Mesothelial cell of epicardium (in vitro differentiated cells): ENCODE measurements at places on chromosomes 13 and 19. TPM values are rescaled to one million over a fixed set of nuclear protein-coding genes. Genes with fewer than 3 reads are reported as not detected.

- no peak for DNase-seq
Observed at GRCh38 chr19:36797786-36798108, 25.1 kb upstream of the ZNF850 start.

GRCh38 chr19:51586799-51587198, 15.7 kb downstream of the ZNF175 start:
- no peak for DNase-seq

- DNase-seq = no peak
Observed at GRCh38 chr13:92259523-92259922, 861.1 kb downstream of the GPC5 start.

DNA sequence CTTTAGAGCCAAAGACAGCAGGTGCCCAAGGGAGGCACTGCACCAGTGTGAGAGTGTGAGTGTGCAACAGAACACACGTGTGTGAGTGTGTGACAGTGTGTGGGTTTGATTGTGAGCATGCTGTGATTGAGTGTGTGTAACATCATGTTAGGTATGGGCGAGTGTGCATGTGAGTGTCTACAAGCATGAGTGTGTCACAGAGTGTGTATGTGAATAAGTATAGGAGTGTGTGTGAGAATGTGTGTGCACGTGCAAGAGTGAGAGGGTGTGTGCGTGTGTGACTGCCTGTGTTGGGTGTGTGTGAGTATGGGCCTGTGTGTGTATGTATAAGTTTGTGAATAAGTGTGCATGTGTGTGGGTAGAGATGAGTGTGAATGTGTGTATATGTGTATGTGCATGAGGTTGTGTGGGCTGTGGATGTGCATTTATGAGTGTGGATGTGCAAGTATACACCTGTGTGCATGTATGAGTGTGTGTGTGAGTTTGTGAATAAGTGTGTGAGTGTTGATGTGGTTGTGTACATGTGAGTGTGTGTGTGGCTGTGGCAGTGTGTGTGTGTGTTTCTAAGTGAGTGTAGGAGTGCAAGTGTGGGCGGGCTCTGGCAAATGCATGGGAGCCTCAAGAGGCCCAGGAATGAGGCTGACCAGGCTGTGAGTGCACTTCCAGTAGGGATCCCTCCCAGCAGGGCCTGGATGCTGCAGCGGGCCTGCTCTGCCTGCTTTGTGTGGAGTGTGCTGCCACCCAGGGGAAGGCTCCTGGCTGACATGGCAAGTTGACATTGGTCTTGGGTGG, 198.4 kb downstream of the COL4A1 start:
- peak; percentile 77 for DNase-seq

- DNase-seq = no peak
Observed at GRCh38 chr19:927780-928401, 2.1 kb downstream of the ARID3A start.

- no peak for DNase-seq
Observed at GRCh38 chr19:16025108-16026101, 50.9 kb upstream of the TPM4 start.

DNA sequence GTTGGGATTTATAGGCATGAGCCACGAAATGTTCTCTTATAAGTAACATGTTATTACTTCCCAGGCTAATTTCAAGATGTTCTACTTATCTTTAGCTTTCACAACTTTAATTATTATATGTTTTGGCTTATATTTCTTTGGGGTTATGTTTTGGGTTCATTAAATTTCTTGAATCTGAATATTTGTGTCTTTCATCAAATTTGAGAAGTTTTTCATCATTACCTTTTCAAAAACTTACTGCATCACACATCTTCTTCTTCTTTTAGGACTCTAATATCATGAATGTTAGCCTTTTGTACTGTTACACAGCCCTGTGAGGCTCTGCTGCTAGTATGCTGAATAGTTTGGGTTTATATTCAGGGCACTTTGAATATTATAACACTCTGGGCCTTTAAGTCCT, 9.7 kb upstream of the ZNF266 start:
- no peak for DNase-seq

- no peak for DNase-seq
Observed at GRCh38 chr13:101211261-101211660, 205.0 kb downstream of the NALCN start.

GRCh38 chr19:17475541-17476115, 5.3 kb downstream of the SLC27A1 start:
- DNase-seq = no peak

DNA sequence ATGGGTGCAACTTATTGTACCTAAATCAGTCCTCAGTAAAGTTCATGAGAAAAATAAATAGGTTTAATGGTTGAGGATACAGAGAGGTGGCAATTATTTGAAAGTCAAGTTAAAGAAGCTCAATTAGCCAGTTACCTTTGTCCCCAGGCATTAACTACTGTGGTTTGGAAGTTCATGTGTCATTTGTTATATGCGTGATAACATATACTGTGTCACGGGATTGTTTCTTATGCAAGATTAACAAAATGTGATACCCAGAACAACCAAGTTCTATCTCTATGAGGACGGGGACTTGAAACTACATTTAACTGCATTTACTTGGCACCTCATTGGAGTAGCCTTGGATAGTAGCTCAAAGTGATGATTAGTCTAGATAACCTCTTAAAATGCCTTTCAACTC, 13.9 kb upstream of the KATNAL1 start:
- no peak for DNase-seq

DNA sequence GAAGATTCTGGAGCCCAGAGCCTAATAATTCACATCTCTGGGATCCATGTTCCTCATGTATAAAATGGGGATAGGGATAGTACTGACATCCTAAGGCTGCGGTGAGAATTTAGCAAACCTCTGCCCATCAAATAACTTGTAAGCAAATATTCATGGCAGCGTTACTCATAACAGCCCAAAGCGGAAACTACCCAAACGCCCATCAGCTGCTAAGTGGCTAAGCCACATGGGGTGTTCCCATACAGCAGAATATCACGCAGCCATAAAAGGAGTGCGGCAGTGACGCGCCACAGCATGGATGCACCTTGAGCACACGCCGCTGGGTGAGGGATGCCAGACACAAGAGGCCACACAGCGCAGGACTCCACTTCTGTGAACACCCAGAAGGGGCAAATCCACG, 19.7 kb downstream of the VRK3 start:
- DNase-seq = no peak

- DNase-seq = no peak
Observed at GRCh38 chr13:109904218-109904617, 117.8 kb upstream of the IRS2 start.

DNA sequence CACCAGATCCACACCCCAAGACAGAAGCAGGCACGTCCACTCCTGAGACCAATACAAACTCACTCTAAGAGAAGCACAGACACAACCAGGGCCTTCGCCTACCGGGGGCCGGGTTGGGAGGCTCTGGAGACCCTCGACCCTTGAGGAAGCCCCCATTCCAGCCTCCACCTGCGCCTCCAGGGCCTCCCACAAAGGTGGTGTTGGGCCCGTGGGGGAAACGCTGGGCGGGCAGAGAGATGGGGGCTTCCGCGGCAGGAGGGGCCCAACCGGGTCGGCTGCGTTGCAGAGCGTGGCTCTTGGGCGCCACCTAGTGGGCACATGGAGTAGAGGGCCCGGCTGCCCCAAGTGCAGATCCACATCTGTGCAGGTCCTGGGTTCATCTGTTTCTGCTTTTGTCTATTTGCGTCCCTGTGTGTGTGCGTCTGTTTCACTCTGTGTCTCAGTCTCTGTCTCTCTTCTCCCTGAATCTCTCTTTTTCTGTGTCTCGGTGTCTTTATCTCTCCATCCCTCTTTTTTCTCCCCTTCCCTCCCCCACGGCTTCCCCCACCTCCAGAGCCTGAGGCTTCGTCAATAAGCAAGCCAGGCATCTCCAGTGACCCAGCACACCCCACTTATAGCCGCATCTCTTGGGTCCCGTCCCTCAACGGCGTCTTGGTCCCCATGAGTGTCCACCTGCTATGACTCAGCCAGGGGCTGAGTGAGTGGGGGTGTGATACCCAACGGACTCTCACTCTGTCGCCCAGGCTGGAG, 10.5 kb upstream of the TINCR start:
- peak; percentile 71 for DNase-seq

- no peak for DNase-seq
Observed at GRCh38 chr13:99386495-99386894, 79.3 kb upstream of the GPR183 start.

- DNase-seq = no peak
Observed at GRCh38 chr19:4732680-4733114, 9.1 kb upstream of the DPP9 start.

- no peak for DNase-seq
Observed at GRCh38 chr13:21673789-21674489, 3.1 kb downstream of the FGF9 start.

- no peak for DNase-seq
Observed at GRCh38 chr19:50906217-50906616, 5.0 kb downstream of the KLK4 start.

DNA sequence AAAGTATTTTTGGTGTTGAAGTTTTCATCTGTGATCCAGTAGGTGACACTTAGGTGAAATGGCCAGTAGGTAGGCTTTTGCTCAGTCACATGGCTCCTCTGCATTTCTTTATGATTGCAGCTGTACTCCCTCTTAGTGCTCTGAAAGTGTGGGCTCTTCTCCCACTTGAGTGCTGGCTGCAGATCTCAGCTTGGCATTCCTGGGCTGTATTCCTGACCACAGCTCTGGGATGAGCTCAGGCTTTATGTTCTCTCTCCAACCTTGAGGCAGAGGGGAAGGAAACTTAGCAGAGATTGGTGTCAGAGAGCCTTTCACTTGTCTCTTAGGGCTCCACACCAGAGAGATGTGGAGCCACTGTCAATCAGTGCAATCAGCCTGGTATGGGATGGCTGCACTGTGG, 254.3 kb downstream of the NDFIP2 start:
- DNase-seq = no peak

DNA sequence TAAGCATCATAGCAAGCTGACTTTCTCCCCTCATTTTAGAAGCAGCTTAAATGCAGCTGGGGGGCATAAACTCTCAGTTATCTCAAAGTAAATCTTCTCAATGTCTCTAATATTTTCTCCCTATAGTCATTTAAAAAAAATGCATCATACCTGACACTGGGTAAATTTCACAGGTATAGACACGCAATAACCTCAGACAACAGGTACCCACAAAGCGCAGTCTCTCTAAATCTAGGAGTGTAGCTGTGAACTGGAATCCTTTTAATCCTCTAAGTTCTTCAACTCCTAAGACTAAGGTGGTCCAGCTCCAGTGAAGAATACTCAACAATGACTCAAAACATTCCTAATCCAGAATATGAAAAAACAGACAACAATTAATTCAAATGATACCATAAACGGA, 141.2 kb downstream of the MYCBP2 start:
- no peak for DNase-seq

DNA sequence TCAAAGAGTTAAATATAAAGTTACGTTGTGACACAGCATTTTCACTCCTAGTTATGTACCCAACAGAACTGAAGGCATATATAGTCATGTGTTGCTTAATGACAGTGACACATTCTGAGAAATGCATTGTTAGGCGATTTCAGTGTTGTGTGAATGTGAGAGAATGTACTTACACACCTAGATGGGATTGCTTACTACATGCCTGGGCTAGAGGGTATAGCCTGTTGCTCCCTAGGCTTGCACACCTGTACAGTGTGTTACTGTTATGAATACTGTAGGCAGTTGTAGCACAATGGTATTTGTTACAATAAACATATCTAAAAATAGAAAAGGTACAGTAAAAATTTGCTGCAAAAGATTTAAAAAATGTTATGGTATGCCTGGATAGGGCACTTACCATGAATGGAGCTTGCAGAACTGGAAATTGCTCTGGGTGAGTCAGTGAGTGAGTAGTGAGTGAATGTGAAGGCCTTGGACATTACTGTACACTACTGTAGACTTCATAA, 89.2 kb downstream of the DHRS12 start:
- DNase-seq = no peak

GRCh38 chr19:10805065-10805757, 30.8 kb downstream of the TMED1 start:
- DNase-seq = no peak

- no peak for DNase-seq
Observed at GRCh38 chr13:40476175-40476958, 190.1 kb downstream of the FOXO1 start.

DNA sequence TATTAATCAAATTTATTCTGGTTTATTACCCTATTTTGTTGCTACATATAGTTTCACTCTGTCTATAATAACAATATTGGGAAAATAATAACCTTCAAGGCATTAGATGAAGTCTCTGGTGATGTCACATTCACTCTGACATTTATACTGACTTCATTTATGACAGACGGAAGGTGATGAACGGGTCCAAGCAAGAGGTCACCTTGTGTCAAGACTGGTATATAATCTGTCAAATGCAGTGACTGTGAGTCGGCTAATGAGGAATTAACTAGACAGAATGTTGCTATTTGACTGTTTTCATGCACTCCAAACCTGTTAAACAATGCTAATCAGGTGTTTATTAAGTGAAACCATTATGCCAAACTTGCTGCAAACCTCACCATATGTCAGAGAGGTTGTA, 800.5 kb upstream of the KLHL1 start:
- no peak for DNase-seq

- DNase-seq = no peak
Observed at GRCh38 chr13:60448907-60449510, 52.0 kb downstream of the TDRD3 start.

Gene ZNF285
- 9.8 to 11.6 TPM (median 11.2 TPM) in 3 replicates for total RNA-seq

Gene SLITRK6
- total RNA-seq = 14.7 to 16.9 TPM (median 16.0 TPM) in 3 replicates

Gene OR7E24
- total RNA-seq = not detected in 3 replicates

Gene PRKCG
- 19.1 to 21.6 TPM (median 19.3 TPM) in 3 replicates for total RNA-seq

Gene SHISA7
- total RNA-seq = 0.04 TPM in 1 of 3 replicates, not detected in the others

Gene UFM1
- 58.4 to 59.7 TPM (median 59.0 TPM) in 3 replicates for total RNA-seq

Gene MBD3L3
- total RNA-seq = not detected in 3 replicates

Gene TLE6
- 4.3 to 7.6 TPM (median 6.9 TPM) in 3 replicates for total RNA-seq

Gene KLK13
- total RNA-seq = 0.27 to 0.54 TPM (median 0.43 TPM) in 3 replicates

Gene SYNGR4
- total RNA-seq = not detected in 3 replicates

Gene PRODH2
- total RNA-seq = not detected in 3 replicates
